ENCODE measurements at places on chromosomes 11 and 22.

- no peak for DNase-seq
These were observed 29.0 kb downstream of the PGR start for GRCh38 chr11:101100601-101101000.

DNA sequence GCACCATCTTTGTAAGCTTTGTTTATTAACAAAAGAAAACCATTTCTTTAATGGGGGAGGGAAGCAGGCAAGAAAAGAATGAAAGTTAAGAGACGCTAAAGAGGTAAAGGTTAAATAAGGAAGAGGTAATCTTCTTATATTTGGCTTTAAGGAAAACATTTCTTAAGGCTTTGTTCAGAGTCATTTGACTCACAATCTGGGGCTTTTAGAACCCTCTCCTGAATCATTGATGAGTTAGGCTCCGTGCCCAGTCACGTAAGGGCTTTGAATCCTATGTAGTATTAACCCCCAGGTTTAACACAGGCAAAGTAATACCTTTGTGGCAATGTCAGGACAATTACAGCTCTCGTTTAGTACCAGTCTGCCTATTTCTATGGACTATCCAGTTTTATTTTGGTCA, 26.1 kb downstream of the MADD start:
- no peak for DNase-seq

- DNase-seq = no peak
These were observed 12.7 kb downstream of the MRPL23 start for GRCh38 chr11:1959786-1960185.

DNA sequence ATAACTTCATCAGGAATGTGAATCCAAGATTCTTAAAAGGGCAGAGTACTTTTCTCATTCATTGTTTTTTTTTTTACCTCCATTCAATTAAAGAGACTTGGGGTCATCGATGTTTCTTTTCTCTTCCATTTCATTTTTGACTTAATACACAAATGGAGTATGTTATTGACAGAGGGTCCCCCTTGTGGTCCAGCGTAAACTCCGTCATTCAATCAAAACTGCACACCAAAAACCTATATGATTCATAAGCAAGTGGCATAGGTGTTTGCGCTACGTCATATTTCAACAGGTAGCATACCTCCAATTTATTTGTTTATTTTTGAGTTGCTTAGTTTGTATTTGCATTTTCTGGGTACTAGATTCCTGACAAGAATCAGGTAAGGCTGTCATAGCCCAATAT, 12.7 kb upstream of the FOLH1 start:
- DNase-seq = no peak

- DNase-seq = no peak
These were observed 107.9 kb upstream of the BID start for GRCh38 chr22:17882162-17882561.

Measured in stimulated activated CD8-positive, alpha-beta memory T cell treated with anti-CD3 and anti-CD28 coated beads, Interleukin-2, amount 100 ng/mL, for 48 hours (primary cell).